ENCODE measurements at places on chromosomes 5 and 9.

DNA sequence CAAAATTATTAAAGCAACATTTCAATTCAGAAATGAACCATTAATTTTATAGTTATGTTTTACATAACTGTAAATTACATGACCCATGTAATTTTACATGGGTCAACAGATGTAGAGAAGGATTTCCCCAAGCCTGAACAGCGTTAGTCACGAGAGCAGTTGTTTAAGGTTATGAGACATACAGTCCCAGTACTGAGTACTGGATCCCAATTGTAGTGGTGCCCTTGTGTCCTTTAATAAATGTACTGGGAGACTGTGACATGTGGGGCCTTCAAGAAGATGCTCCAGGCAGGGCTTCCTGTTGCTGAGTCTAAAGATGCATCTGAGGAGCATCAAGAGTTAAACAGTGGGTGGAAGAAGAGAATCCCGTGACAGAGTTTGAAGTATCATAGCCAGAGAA, 125.5 kb upstream of the ZNF462 start:
- DNase-seq: no peak

DNA sequence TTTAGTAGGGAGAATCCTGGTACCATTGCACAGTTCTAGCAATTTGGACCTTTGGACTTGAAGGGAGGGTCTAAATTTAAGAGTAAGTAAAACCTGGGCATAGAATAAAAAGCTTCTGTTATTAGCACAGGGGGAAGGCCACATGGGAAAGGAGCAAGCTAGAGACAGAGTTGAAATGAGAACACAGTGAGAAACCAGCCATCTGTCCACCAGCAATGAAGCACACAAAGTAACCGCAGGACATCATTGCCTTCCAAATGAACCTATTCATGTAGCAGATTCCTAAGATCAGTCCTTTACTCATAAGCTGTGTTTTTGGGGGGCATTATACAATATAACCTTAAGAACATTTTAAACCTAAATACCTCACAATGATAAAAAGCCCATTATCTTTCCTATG, 407.4 kb downstream of the HCN1 start:
- DNase-seq: no peak

DNA sequence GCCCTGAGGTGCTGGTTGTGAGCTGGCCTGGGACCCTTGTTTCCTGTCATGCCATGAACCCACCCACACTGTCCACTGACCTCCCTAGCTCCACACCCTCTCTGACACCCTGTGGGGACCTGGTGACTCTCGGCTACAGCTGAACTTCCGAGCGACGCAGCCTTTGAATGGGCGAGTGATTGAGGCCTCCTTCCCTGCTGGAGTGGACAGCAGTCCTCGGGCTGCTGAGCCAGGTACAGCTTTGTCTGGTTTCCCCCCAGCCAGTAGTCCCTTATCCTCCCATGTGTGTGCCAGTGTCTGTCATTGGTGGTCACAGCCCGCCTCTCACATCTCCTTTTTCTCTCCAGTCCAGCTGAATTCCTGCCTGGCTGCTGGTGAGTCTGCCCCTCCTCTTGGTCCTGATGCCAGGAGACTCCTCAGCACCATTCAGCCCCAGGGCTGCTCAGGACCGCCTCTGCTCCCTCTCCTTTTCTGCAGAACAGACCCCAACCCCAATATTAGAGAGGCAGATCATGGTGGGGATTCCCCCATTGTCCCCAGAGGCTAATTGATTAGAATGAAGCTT, 6.1 kb downstream of the CA9 start:
- no peak for DNase-seq

DNA sequence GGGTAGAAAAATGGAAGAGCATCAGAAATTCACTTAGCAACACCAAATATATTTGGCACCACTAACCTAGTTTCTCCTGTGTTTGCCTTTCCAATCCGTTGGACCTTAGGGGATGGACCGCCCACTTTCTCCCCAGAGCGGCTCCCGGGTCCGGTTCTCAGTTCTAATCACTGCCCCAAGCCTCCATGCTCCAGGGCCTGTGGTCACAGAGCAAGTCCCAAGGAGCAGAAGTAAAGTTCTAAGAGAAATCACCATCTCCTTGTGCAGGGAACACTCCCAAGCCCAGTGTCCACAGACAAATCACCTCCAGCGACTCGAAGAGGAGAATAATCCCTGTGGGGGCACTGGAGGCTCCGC, 728 bp upstream of the SLC1A1 start:
- no peak for DNase-seq

- DNase-seq: no peak
Measured at GRCh38 chr5:142961440-142962173, 191.4 kb downstream of the ARHGAP26 start.

GRCh38 chr5:65186646-65187227, 295.0 kb downstream of the ADAMTS6 start:
- DNase-seq: no peak

GRCh38 chr5:102277144-102277543, 18.9 kb downstream of the SLCO4C1 start:
- no peak for DNase-seq

DNA sequence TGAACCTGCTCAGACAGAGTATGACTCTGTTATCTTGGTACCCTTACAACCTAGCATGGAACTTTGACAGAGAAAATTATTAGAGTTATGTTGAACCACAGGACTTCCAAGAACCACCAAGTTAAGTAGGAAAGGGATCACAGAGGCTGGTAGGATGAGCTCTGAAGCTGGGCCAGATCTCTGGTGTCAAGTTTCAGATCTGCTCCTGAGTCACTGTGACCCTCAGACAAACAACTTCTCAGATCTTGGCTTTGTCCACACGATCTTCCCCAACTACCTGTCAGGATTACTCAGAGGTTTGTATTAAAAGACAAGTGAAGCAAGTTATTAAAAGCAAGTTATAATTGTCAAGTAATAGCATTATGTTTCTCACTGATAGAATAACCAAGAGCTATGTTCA, 189.0 kb downstream of the SEC61B start:
- DNase-seq: no peak

GRCh38 chr5:170603578-170604565, 100.1 kb downstream of the KCNIP1 start:
- DNase-seq: no peak

DNA sequence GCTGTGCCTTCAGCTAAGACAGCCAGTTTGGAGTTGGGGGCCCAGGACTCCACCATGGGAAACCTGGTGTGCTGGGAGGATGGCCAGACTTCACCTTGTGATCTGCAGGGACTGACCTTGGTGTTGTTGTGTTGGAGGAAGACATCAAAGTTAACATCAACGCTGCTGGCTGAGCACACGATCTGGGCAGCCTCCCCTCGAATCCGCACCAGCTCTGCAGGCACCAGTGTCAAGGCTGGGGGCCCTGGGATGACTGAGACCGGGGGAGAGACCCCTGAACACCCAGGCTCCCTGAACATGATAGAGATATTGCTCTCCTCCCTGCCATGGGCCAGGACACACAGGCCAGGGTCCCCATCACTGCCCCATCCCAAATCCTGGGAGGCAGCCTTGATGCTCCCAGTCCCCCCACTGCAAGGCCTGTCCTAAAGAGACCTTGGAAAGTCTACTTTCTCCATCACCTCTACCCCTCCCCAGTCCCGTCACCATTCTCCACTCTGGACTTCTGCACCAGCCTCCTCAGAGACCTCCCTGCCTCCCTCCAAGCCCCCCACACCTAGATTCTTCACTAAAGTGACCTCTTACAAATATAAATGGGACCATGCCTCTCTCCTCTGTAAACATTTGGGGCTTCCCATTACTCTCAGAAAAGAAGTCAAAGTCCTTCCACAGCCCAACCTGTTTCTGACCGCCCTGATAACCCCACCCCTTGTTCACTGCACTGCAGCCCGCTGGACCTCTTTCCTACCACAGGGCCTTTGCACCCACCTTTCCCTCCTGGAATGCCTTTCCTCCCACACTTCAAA, 8.2 kb downstream of the CSF1R start:
- DNase-seq: no peak

GRCh38 chr5:145579301-145579700, 255.8 kb downstream of the PRELID2 start:
- DNase-seq: no peak

- DNase-seq: no peak
Measured at GRCh38 chr5:132469380-132470009, 21.1 kb downstream of the IRF1 start.

DNA sequence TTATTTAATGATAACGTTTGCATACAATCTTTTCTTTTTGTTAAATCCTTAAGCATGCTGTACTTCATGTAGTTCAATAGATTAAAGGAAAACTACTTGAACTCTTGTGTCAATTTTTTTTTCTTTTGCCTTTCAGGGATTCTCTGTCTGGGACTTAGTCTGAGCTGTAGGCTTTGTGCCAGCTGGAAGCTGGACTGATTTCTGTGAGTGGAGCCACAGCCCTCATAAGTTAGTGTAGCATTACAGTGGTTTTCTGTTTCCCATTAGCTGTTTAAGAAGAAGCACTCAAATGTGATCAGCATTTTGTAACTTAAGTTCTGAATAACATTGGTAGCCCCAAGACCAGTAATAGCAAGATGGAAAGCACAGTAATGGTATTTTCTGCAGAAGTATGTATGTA, 330.6 kb upstream of the MEF2C start:
- DNase-seq: no peak

DNA sequence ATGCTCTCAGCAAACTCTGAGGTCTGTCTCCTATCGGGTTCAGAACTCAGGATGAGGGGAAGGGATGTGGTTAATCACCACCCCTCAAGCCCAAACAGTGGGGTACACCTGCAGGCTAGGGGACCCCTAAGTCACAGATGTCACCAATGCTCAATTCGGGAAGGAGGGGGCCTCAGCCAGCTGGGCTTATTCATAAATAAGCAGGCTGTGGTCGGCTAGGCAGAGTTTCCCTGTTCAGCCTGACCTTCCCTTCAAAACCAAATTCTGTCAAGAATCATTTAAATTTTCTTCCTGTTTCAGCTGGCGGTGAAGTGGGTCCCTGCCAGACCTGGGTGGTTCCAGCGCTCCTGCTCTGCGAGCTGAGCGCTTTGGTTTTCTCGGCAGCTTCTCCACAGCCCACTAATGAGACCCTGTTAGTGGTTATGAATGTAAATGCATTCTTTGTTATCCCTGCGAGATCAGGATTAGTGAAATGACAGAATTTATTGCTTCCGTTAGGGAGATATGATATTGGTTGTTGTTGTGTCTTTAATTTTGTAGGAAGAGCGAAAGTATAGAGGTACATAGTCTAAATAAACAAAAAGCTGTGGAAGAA, 68.3 kb downstream of the AK8 start:
- DNase-seq: no peak

- no peak for DNase-seq
Measured at GRCh38 chr5:10109299-10109698, 140.4 kb downstream of the ATPSCKMT start.

GRCh38 chr5:61177716-61178115, 15.4 kb upstream of the SMIM15 start:
- DNase-seq: no peak

DNA sequence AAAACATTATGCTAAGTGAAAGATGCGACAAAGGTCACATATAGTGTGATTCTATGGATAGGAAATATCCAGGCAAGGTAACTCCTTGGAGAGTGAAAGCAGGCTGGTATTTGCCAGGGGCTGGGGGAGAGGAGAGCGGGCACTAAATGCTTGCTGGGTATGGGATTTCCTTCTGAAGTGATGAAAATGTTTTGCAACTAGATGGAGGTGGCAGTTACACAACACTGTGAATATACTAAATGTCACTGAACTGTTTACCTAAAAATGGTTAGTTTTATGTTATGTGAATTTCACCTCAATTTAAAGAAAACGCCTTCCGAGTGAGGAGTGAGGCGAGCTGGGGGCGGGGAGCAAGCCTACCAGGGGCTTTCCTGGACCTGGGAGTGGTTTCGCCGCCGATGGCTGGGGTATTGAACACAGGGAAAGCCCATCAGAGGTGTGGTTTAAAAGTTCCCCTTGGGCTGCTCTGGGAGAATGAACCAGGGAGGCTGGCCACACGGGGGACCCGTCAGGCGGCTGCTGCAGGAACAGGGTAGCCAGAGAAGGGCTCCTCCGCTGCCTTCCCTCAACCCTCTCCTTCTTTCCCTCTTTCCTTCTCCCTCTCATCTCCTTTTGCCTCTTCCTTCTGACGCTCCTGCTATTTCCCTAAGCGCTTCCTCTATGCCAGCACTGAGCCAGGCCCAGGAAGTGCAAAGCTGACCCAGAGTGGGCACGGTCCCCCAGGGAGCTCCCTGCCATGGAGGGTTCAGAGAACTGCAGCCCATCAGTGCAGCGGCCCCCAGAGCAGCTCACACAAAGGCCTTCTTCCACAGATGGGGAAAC, 4.9 kb downstream of the AKNA start:
- DNase-seq: no peak

DNA sequence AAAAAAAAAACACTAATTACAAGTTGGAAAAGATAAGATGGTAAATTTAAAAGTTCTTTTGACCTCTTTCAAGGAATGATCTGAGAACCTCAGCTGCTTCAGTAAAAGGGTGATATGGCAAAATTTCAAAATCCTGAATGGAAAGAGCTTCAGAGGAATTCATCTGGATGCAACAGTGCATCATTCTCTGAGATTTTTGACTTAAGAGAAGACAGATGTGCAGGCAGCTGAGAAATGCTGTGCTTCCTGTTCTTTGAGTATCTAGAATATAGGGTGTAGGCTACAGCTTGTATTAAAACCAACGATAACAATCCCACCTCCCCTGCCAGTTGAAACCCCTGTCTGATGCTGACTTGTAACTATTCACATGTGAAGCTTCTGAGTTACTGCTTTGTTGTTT, 6.2 kb downstream of the FRMPD1 start:
- DNase-seq: no peak

- DNase-seq: no peak
Measured at GRCh38 chr9:8114826-8115225, 315.2 kb upstream of the DMAC1 start.

GRCh38 chr5:109848130-109848529, 158.4 kb downstream of the MAN2A1 start:
- no peak for DNase-seq

DNA sequence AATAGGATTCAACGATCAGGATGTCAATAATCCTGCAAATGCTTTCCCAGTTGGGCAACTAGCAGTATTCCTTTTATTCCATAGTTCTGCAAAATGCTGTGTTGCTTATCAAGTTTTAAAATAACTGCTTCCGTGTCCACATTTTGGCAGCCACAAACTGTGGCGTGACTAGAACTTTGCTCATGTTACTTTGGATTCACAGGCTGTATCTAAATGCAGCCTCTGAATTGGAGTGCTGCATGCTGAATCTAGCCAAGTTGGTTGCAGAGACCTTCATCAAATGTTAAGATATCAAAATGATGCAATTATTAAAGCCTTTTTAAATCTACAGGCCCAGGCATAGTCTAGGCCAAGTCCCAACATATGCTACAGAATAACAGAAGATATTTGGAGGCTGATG, 249.2 kb downstream of the NR2F1-AS1 start:
- no peak for DNase-seq

GRCh38 chr5:89313804-89314588, 431.0 kb upstream of the MEF2C start:
- DNase-seq: no peak

DNA sequence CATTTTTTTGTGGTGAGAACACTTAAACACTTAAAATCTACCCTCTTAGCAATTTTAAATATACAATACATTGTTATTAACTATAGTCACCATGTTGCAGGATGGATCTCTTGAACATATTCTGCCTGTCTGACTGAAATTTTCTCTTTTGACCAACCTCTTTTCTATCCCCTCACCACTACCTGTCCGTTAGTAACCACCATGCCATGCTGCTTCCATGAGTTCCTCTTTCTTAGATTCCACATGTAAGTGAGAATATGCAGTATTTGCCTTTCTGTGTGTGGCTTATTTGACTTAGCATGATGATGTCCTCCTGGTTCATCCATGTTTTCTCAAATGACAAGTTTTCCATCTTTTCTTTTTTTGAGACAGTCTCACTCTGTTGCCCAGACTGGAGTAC, 48.5 kb upstream of the NAA35 start:
- DNase-seq: no peak

GRCh38 chr5:76715486-76715735, 515 bp upstream of the F2R start:
- no peak for DNase-seq

All from stimulated activated CD4-positive, alpha-beta T cell treated with anti-CD3 and anti-CD28 coated beads, Interleukin-1b, Interleukin-23, amount 100 ng/mL, for 24 hours (primary cell).